ENCODE measurements at places on chromosomes 2 and 18.
A peak's percentile ranks its signal among the peaks of the same experiment; 100 is the strongest.

DNA sequence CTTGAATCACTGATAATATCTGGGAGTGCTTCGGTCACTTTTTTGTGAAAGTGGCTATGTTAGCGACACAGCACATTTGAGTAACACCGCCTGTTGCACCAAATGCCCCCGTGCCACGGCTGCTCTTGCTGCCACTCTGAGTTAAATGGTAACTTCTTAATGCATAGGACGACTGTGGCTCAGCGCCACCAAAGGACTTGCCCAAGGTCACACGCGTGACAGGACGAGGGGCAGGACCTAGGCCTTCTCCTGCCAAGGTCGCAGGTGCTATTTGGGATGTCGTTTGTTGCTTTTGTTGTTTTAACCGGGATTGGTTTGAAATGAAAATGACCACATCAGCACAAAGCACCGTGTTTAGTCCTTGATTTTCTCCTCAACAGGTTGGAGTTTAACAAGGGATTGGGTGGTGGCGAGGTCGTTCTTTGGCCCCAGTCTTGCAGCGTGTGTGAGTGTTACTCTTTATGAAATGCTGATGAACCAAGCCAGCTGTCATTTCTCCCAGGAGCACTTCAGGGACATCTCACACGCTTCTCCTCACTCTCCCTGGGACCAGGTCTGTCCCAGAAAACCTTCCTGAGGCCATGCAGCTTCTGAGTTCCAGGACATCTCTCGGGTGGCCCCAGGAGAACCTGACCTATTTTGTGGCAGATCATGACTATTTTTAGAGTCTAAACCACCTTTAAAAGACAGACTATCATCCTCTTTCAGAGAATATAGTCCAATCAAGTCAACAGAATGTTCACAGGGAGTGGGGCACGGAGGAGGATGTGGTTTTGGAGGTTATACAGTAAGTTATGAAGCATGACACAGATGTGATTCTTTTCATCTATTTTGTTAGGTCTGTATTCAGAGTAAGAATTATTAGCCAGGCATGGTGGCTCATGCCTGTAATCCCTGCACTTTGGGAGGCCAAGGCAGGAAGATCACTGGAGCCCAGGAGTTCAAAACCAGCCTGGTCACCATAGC, 49.9 kb downstream of the MTCL1 start:
- DNase-seq, result peak; percentile 76

- DNase-seq, result no peak
These were observed 250.2 kb downstream of the LRRTM1 start for GRCh38 chr2:80054346-80054675.

DNA sequence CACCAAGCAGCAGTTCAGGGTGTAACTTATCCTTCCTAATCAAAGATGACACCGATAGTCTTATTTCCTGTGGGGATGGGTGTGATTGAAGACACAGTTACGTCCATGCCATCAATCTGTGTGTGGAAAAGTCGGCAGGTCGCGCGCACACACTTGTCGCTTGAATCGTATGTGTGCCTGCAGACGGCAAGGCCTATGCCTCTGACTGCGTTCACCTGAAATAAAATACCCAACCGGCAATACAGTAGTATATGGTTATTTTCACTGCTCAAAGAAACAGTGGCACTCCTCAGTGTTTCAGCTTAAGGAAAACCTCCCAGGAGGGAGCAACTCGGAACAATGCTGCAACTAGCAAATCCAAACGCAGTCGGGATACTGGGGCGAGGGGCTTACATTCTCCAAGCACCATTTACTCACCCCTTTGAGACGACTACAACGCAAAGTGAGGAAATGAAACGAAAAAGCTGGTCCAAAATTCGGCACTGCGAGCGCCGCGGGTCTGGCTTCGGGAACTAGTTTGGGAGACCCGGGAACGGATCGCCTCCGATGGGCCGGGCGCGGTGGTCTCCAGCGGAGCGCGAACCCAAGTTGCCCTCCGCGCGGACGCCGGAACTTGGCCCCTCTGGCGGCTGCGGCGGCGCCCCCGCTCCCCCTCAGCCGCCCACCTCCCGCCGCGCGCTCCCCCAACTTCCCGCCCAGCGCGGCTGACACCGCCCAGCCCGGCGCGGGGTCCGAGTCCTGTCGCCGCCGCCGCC, 675 bp downstream of the PRKD3 start:
- peak; percentile 23 for DNase-seq

DNA sequence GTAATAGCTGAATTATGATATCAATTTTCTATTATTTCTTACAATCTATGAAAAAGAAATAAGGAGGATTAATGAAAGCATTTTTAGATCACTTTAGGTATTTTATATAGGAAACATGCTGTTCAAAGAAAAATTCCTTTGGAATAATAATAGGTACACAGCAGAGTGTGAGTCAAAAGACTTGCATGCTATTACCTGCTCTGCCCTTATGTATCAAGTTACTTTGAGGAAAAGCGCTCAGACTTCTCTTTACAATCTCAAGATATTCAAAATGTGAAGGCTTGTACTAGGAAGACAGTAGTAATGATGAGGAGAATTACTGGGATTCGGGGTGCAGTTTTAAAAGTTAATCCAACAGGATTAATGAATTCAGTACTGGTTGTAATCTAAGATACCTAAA, 29.1 kb upstream of the RNU4ATAC start:
- no peak for DNase-seq

DNA sequence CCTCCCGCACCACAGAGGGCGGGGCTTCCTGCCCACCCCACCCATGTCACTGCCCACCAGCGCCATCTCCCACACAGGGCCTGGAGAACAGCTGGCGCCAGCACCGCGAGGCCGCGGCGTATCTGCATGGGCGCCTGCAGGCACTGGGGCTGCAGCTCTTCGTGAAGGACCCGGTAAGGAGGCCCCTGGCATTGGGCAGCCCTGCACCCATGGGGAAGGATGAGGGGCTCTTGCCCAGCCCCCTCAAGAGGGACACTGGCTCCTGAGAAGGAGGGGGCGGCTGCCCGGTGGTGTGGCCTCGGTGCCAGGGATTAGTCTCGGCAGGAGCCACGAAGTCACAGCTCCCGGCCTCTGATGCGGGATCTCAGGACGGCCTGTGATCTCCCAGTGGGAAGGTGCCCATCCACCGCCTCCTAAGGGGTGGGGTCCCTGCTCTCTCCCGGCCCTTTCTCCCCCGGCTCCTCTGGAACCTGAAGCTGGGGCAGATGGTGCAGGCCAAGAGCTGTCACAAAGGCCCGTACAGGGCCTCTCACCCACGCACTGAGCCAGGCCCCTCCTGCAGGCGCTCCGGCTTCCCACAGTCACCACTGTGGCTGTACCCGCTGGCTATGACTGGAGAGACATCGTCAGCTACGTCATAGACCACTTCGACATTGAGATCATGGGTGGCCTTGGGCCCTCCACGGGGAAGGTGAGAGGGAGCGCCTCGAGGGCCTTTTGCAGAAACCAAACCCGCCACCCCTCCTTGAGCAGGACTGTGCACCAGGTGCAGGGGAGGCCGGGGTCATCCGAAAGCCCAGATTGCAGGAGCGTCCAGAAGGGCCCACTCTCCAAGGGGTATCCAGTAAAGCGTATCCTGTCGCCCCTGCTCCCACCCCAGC, 9.1 kb downstream of the AGXT start:
- no peak for DNase-seq

DNA sequence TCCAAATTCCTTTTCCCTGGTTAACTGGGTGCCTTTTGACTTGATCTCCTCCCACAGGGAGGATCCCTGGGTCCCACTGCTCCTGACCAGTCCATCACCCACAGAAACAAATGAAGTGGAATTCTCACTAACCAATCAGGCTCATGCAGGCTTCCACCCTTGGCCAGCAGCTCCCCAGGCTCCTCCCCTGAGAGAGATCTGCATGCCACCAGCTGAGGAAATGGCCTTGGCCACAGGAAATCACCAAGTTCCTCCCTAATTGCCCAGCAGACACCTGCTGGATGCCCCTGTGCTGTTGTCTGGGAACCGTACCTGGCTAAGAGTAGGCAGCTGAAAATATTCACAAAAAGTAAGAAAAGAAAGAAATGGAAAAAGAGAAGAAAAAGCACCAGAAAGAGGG, 207.4 kb downstream of the NCK2 start:
- no peak for DNase-seq

DNA sequence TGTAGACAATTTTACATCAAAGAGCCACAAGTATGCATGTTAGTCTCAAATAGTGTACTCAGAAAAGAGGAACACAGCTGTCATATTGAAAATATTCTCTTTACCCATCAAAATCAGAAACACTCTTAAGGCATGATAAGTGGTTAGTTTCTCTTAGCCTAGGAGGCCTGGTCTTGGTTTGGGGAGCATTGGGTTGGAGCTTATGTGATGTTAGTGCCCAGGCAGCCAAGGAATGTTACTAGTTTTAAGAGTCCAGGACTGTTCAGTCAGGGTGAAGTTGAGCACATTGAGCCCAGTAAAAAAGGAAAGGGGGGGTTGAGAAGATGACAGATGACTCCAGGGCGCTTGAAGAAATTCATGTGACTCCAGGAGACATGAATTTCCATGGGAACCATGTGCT, 340.6 kb downstream of the HRH4 start:
- DNase-seq, result no peak

DNA sequence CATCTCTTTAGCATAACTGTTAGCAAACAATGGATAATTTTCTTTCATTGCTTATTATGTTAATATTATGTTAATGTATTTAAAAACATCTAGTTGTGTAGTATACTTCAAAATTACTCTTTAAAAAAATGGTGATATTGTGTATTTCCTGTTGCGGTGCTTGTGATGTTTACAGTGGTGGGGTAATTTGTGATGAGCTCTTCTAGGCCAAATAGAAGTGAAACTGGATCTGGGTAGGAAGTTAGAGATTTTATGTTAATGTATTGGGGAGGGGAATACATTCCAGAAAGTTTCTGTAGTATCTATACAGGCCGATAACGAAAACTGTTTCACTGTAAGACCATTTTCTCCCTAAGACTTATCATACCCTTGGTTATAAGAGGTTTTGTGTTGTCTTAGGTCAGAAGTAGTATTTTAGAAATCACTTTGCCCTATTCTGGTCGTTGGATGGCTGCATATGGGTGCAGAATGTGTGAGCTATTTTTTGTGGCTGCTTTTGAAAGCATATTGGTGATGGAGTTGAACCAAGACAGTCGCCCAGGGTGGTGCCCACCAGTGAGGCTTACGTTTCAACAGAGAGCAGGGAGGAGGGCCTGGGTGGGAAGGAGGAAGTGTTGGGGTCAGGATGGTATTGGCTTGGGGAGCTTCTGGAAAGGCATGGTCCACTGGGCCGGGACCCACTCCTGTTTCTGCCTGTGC, 5.8 kb downstream of the TSHZ1 start:
- DNase-seq, result no peak
